ENCODE measurements at places on chromosomes 3 and 15.

GRCh38 chr3:56857178-56857577 lies 55.4 kb upstream of the ARHGEF3 start:
- no peak for DNase-seq

DNA sequence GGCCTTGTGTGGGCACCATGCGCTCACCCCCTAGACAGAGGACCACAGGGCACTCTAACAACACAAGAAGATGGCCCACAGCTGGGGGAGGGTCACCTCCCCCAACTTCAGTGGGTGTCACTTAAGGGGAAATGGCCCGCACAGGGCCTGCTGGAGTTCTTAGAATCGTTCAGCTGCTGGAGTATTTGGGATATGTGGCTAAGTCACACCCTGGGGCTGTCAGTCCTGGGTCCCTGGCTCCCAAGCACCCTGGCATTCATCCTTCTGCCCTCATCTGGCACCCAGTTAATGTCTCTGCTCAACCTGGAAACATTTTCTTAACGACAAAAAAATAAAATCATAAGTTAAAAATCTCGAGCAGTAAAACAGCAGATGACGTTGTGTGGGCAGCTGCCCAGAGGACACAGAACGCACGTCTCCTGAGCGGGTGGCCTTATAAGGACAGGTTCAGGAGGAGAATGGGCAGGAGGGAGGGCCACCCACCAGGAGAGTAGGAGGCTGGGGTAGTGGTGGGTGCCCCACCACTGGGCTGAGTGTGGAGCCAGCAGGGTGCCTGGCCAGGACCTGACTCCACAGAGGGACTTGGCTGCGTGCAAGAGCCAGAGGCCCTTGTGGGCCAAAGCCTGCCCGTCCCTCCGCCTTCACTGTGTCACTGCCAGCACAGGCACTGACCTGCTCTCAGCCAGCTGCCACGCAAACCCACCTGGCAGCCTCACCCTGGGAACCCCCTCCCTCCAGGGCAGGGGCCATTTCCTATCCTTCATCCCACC lies 11.5 kb downstream of the KBTBD13 start:
- no peak for DNase-seq

DNA sequence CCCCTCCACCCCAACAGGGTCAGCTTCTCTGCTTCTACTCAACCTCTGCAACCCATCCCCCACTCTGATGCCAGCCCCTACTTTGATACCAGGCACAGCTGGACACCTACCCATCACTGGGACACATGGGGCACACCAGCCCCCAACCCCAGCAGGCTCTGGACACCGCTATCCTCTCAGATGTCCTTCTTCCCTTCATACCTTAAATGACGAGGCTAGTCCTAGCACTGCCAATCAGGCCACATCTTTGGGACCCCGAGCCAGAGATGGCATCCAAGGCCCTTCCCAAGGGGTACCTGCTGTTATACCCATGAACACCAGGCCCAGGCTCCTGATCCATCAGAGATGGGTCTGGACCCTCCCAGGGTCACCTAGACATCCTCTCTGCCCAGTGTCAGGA lies 10.6 kb downstream of the POC1A start:
- DNase-seq: no peak

GRCh38 chr3:56183529-56183928 lies 284.7 kb downstream of the ERC2 start:
- no peak for DNase-seq

- no peak for DNase-seq
These were observed 93.8 kb upstream of the ICE2 start for GRCh38 chr15:60572541-60573421.

DNA sequence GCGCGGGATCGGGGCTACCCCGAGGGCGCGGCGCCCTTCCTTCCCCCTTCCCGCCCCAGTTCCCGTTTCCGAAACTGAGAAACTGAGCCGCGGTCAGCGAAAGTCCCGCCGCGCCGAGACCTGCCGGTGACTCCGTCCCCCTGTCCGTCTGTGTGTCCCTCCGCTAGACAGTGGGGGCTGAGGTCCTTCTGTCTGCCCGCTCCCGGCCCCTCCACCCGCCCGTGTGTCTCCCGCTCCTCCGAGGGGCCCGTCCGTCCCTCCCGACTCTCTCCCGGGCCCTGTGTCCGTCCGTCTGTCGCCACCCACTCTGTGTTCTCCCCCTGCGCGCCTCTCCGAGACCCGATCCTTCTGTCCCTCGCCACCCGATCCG lies 426 bp downstream of the PRKCD start:
- DNase-seq: no peak

GRCh38 chr15:40859206-40859851 lies 14.7 kb downstream of the RHOV start:
- DNase-seq: peak; percentile 59

DNA sequence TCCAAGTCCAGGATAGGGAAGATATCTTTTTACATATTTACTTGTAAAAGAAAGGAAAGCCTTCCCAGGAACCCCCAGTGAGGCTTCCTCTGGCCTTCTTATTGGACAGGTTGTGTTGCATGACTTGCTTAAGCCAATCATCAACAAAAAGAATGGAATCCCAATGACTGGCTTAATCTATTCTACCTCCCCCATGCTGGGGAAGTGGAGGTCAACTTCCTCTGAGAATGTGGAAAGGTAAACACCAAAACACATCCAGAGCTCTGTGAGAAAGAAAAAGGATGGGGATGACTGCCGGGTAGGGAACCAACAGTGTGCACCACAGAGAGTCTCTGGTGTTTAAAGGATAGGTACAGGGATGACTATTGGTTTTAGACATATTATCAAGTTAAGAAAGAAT lies 25.1 kb downstream of the TNIK start:
- DNase-seq: no peak

DNA sequence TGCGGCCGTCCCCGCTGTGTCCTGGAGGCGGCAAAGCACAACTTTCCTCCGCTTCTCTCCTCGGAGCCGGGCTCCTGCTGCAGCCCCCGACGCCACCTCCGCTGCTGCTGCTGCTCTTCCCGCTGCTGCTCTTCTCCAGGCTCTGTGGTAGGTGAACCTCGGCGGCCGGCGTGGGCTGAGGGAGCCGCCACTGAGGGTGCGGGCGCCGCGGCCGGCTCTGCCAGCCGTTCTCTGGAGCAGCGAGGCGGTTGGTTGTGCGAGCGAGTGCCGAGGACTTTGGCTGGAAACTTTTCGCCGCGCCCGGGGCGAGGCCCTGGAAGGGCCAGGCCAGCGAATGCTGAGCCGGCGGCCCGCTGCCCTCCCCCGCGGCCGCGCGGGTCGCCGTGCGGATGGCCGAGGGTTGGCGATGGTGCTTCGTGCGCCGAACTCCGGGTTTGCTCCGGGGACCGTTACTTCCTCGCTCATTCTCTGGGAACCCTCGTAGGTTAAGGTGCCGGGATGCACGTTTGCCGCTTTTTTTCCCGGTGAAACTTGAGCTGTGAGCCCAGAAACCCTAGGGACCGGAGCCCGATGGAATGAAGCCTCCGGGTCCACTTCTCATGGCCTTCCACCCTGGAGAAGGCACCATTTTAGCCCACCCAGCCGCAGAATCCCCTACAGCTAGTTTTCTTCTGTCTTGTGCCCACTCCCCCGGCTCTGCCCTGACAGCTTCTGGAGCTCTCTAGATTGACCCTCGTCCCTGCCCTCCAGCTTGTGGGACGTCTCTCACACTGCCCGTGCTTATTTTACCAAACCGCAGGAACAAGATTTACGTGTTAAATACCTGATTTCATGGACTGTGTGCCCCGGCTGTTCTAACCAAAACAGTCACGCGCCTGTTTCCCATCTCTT lies 660 bp downstream of the NECTIN3 start:
- no peak for DNase-seq

DNA sequence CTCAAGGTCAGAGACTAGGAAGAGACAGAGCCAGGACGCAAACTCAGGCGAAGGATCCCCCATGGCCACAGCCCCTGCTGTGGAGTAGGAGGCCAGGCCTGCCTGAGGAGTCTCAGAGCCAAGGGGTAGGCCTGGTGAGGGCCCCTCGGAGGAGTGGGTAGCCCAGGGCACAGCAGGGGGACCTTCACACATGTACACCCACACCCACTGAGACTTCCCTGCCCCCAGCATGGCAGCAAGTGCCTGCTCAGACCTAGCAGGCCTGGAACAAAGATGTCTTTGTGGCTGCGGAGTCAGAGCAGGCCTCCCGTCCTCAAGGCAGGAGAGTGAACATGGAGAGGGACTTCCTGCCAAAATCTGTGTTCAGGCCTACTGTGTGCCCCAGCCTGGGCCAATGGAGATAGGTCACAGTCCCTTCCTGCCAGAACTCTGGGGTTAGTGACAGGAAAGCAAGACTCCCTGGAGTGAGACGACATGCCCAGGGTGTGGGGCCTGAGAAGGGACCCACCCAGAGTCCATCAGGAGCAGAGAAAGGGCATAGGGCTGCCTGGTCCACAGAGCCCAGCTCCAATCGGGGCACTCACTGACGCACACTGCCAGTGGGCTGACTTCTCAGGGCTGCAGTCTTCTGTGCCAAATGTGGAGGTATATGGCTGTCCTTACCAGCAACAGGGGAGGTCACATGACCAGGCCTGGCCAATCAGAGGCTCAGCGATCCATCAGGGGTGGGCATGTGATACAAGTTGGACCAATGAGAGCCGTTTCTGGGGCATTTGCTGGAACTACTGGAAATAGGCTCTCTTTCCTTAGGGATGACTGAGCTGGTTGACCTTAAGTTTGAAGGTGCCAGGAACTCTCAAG lies 2.3 kb downstream of the GRIP2 start:
- DNase-seq: no peak

- no peak for DNase-seq
These were observed 66.5 kb downstream of the ADAMTS9 start for GRCh38 chr3:64621275-64621674.

DNA sequence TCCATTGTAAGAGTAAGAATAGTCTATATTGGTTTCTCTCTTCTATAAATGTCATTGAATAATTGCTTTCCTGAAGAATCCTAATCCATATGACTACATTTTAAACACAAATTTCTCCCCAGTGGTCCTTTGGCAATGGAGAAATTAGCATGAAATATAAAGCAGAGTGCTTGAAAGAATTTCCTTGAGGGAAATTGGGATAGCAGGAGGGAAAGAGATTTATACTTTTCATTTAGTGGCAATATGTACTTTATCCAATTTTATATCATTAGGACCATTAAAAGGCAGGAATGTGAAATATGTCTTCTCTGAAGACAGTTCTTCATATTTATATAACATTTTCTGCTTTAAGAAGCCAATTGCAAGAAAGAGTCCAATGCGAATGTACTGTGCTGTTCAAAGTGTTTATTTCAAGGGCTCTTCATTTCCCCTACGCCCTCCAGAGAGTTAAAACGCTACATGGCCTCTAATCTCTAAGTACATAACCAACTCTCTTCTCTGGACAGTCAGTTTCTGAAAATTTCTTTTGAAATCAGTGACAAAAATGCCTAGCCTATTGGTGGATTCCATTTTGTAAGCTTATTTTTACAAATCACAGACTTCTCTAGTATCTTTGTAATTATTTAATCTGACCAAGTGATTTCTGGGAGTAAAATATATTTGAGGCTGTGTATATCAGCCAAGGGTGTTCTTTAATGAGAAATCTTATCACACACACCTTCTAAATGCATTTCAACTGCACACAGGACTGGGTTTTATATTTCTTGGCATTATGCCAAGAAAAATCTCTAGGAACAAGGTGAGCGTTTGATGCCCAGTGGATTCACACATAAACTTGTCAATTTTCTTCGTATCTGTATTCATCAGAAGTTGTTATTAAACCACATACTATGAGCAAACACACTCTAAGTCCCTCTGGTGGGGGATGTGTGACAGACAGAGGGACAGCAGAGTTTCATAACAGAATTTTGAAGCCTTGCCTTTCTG lies 51.2 kb downstream of the KCNAB1 start:
- no peak for DNase-seq

- DNase-seq: no peak
These were observed 71.4 kb upstream of the BHLHE40 start for GRCh38 chr3:4907643-4908432.

DNA sequence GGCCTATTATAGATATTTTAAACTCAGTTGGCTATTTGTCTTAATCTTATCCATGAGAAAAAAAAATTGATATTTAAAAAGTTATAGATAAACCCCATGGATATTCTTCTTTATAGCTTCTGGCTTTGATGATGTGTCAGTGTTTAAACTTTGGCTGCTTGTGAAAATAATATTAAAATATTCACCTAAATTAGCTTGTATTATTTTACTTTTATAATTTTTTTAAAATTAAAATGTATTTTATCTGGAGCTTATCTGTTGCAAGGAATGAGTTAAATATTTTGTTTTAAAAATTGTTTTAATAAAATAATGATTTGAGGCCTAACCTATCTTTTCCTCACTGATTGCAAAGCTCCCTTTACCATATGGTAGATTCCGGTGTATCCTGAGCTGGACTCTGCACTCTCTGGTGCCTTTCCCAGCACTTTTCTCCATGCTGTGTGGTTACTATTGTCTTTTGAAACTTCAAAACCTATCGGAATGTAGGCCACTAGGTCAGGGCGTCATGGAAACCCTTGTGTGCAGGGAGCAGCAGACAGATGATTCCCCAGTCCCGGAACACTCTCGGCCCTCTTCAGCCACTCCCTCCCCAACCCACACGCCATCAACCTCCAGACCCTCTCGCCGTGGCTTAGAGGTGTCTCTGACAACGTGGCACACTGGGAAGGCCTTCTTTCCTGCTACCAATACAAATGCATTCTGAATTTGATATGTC lies 252.3 kb upstream of the ATP10A start:
- no peak for DNase-seq

DNA sequence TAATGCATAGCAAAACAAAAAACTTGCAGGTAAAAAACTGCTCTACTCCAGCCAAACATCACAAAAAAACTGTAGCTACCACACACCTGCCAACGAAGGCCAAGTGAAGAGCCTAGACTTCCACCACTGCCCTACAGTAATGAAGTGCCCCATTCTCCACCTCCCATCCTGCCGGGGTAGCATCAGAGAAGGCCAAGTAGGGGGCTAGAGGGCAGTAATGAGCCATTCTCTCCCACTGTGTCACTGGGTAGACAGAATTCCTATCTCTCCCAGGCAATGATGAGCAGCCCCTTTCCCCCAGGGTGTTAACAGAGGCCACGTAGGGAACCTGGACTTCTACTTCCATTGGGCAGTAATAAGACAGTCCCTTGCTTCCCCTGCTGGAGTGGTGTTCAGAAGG lies 9.5 kb downstream of the SEC22C start:
- no peak for DNase-seq

DNA sequence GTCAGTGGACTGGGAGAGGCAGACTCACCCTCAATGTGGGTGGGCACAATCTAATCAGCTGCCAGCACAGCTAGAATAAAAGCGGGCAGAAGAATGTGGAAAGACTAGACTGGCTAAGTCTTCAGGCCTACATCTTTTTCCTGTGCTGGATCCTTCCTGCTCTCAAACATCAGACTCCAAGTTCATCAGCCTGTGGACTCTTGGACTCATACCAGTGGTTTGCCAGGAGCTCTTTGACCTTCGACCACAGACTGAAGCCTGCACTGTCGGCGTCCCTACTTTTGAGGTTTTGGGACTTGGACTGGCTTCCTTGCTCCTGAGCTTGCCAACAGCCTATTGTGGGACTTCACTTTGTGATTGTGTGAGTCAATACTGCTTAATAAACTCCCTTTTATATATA lies 68.0 kb downstream of the CNTN3 start:
- DNase-seq: no peak

GRCh38 chr3:53865732-53866499 lies 16.0 kb downstream of the ACTR8 start:
- no peak for DNase-seq

GRCh38 chr3:119663885-119664284 lies 3.5 kb upstream of the POPDC2 start:
- no peak for DNase-seq

GRCh38 chr15:57902155-57902554 lies 163.4 kb downstream of the ALDH1A2 start:
- DNase-seq: no peak

GRCh38 chr3:156583469-156583868 lies 28.6 kb upstream of the SSR3 start:
- DNase-seq: no peak

- DNase-seq: no peak
These were observed 55.8 kb downstream of the LPP start for GRCh38 chr3:188209740-188210139.
